Spinal cord (tissue), 10 donors: ENCODE measurements at places on chromosomes 6 and 20. TPM values are rescaled to one million over a fixed set of nuclear protein-coding genes. Genes with fewer than 3 reads are reported as not detected.

The PRKN gene
- 7.9 TPM for total RNA-seq

The POU3F2 gene
- total RNA-seq, result 25.0 TPM

The RSPH9 gene
- total RNA-seq, result 1.6 TPM

The CALHM4 gene
- 0.22 TPM for total RNA-seq

The CRIP3 gene
- 5.7 TPM for total RNA-seq

The FRK gene
- total RNA-seq, result 1.9 TPM

The IRAK1BP1 gene
- total RNA-seq, result 16.8 TPM

The CCDC170 gene
- 13.1 TPM for total RNA-seq

The BCAS1 gene
- 109 TPM for total RNA-seq

The OPRM1 gene
- 2.8 TPM for total RNA-seq

The KCNG1 gene
- total RNA-seq, result 5.2 TPM

The SULF2 gene
- total RNA-seq, result 190 TPM

The CLDN20 gene
- not detected for total RNA-seq

The PLAGL2 gene
- total RNA-seq, result 4.5 TPM

The JPH2 gene
- total RNA-seq, result 2.5 TPM

The ABHD16B gene
- not detected for total RNA-seq

The GPR63 gene
- 6.0 TPM for total RNA-seq
